ENCODE measurements at places on chromosomes 5 and 9.

- DNase-seq = no peak
Observed at GRCh38 chr5:116696366-116696765, 121.7 kb upstream of the SEMA6A start.

DNA sequence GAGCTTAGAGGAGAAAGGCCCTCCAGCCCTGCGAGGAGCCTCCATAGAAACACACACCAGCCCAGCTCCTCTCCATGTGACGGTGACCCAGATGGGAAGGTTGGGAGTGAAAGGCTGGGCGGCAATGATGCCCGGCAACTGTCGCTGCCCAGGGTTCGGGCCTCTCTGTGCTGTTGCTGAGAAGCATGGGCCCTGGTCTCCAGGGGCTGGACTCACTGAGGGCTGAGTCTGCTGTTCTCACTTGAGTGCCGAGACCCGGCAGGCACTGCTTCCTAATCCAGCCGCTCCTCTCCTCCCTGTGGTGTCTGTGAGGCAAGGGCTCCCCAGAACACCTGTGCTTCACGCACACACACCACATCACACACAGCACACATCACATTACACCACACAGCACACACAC, 493.6 kb downstream of the GADD45G start:
- DNase-seq = no peak

DNA sequence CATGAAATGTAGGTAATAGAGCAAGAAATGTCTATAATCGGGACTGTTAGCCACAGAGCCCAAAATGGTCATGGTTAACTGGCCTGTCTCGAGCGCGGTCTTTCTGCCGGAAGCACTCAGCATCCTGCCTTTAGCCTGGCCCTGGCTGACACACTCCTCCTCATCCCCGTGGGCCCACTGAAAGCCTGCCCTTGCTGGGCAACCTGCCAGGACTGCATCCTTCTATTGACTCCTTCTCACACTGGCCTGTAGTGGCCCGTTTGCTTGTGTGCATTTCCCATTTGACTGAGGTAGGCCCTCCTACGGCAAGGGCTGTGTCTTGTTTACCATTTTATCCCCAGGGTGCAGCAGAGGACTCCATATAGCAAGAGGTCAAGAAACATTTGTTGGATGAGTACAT, 215.7 kb downstream of the ATPSCKMT start:
- no peak for DNase-seq

GRCh38 chr9:99385814-99386279, 163.8 kb downstream of the SEC61B start:
- peak; percentile 55 for DNase-seq

DNA sequence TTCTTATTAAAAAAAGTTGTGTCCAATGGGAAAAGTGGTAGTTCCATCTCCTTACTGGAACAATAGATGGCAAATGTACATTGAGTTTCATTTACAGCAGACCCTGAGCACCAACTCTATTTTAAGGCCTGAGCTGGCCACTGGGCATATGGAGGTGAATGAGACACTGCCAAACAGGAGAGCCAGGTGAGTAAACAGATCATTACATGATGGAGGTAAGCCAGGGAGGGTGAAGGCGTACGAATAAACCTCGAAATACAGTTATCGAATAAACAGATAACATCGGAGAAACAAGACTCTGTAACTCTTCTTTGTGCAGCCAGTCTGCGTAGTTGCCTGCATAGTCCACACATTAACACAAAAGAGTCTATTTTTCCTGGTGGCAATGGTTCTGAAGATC, 446.4 kb upstream of the KLF4 start:
- no peak for DNase-seq

DNA sequence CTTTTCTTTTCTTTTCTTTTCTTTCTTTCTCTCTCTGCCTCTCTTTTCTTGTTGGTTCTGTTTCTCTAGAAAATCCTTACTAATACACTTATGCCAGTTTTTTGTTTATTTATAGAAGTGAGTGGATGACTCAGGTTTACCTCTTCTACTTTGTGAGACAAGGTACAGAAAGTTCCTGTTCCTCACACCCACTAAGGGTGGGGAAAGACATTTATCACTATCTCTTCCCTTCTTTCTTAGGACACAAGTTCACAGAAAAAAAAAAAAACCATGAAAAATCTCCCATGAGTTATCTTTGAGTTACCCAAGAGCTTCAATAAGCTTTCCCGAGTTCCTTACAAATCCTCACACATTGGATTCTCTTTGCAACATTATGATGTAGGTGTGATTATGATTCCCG, 60.9 kb upstream of the CD180 start:
- DNase-seq = no peak

GRCh38 chr9:80197661-80198060, 625.9 kb downstream of the TLE4 start:
- DNase-seq = no peak

DNA sequence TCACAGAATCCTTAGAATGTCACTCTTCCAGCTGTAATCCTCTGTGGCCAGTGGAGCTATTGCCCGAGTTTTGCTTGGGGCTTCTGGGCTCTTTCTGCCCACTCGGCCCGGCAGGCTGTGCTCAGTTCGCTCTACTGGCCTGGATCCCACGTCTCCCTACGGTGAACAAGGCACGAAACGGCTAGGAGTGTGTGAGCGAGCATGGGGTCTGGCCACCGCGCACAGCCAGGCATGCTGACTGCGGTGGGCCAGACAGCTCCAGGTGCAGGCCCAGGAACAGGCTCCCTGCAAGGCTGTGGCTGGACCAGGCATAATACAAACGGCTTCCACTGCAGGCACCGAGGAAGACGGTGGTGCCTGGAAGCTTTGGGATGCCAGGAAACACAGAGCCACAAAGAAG, 2035.5 kb upstream of the ACO1 start:
- no peak for DNase-seq

- no peak for DNase-seq
Observed at GRCh38 chr9:21546949-21547348, 64.8 kb upstream of the IFNE start.

GRCh38 chr5:78613151-78613533, 35.4 kb downstream of the LHFPL2 start:
- no peak for DNase-seq

DNA sequence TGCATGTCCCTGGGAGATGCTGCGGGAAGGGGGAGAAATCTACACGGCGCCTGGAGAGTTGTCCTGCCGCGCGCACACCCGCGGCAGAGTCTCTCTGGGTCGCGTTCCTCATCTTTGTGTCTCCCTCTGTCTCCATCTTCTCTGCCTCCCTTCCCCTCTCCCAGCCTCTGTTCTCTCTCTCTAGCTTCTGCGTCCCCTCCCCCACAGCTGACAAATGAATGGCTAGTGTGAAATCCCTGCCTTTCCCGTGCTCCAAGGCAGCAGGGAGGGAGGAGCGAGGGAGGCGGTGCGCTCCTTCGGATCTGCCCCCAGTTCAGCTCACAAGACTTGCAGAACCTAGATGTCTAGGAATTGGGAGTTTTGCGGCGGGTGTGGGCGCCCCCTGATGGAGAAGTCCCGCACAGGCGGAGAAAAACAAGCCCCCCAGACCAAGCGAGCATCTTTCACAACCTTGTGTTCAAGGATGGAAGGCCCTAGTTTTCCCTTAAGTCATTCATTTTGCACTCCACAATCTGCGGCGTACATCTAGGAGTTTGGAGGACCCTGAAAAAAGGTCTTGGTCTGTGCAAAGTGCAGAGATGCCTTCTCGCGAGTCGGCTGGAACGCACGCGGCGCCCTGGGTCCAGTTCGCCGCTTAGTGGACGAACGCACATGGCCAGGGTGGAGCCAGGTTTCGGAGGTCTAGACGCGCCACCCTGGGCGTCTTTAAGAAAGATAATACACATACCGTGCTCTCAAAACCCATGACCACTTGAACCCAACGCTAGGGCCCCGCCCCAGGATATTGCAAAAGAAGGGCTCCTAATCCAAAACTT, 2.0 kb downstream of the VCAN start:
- DNase-seq = peak; percentile 81

- DNase-seq = peak; percentile 25
Observed at GRCh38 chr5:124654418-124654817, 92.0 kb downstream of the ZNF608 start.

GRCh38 chr5:40312205-40312604, 367.5 kb upstream of the PTGER4 start:
- DNase-seq = no peak

- DNase-seq = no peak
Observed at GRCh38 chr9:120918931-120919842, 7.4 kb downstream of the TRAF1 start.

DNA sequence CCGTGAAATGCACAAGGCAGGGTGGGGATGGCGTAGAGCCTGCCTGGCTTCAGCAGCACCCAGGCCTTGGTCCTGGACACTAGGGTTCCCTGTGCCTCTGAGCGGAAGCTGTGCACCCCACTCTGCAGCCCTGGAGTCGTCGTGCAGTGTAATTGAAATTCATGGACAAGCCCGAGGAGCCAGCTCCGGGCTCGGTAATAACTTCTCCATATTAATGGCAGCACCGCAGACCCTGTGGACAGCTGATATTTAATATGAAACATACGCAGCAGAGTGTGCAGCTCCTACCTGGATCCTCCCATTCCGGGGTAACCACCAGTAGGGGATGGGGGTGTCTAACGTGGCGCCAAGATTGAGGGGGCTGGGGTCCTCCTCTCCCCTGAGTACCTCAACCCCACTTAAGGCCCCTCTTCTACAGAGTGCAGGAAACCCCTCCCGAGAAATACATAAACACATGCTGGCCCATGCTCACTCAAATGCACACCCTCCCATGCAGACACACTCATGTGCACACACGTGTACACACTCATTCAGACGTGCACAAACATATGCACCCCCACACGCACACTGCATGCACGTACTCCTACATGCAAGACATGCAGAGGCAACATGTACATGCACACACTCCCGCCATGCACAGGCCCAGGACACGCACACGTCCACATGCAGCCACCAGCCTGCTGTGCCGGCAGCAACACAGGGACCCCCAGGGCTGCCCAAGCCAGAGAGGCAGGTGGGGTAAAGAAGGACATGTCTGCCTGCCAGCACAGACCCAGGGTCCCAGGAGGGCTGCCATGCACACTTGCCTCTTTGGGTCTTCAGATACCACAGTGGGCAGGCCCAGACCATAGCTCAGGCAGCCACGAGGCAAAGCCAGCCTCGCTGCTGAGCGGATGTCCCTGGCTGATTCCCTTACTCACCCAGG, 8.1 kb downstream of the ADAMTS2 start:
- no peak for DNase-seq

GRCh38 chr9:96867079-96867804, 12.9 kb upstream of the ZNF782 start:
- DNase-seq = no peak

DNA sequence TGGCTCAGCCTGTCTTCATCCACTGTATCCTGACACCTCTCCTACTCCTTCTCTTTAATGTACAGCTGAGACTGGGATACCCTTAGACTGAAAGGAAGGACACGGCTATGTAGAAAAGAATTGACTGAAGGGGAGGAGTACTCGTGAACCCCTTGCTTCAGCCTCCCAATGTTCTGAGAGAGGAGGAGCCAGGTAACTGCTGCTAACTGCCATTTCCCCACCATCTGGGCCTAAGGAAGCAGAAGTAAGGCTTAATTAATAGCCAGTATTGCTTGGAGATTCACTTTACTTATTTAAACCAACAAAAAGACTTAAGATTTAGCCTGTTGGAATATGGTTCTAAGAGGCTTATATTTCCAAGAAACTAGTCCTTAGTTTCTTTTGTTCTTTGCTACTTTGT, 18.8 kb upstream of the RGS3 start:
- DNase-seq = no peak

- no peak for DNase-seq
Observed at GRCh38 chr5:116650964-116651363, 76.3 kb upstream of the SEMA6A start.

- DNase-seq = no peak
Observed at GRCh38 chr9:98368366-98369065, 113.1 kb upstream of the TBC1D2 start.

- DNase-seq = peak; percentile 13
Observed at GRCh38 chr5:54021431-54022164, 288.8 kb downstream of the ARL15 start.

- DNase-seq = no peak
Observed at GRCh38 chr5:26645659-26646058, 392.7 kb downstream of the CDH9 start.

GRCh38 chr5:123391009-123391408, 32.2 kb downstream of the CEP120 start:
- DNase-seq = no peak

DNA sequence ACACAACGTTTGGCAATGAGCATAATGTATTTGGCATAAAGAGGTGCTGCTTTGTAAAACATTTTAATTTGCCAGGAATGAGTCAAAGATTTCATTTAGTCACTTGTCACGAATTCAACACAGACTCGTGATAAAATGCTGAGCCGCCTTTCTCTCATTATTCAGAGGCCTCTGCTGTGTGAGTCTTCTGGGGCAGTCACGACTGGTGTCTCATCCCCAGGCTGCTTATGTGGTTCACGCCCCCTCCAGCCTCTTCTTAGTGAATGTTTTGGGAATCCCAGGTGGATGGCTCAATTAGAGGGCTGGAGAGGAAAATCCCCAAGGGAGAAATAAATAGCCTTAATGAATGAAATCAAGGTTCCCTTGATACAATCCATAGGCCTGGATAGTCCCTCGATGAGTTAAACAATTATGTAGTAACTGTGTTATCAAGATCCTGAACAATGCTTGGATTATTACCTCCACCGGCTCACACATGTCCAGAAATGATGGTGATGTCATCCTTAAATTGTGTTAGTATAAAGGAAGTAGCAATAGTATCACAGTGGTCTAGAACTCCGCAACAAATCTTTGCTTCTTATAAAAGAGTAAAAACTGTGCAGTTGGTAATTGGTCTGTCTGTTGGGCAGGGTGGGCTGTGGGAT, 192.1 kb upstream of the ADAMTS16 start:
- no peak for DNase-seq

GRCh38 chr9:78830301-78830700, 533.4 kb downstream of the PSAT1 start:
- DNase-seq = no peak

DNA sequence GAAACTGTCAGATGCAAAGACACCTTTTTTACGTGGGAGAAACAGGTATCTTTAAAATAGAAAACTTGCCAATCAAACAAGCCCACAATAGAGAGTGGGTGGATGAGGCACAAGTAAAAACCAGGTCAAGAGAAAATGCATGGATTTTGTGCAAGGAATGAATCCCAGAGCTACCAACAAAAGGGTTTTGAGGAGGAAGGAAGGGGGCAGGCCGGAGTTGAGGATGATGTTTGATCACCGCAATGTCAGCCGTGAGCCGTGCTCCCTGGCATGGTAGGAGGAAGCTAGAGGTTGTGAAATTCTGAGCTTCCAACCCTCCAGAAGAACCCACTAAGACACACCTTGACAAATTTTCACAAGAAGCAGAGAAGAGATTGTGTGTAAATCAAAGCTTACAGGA, 53.2 kb downstream of the HRH2 start:
- no peak for DNase-seq

DNA sequence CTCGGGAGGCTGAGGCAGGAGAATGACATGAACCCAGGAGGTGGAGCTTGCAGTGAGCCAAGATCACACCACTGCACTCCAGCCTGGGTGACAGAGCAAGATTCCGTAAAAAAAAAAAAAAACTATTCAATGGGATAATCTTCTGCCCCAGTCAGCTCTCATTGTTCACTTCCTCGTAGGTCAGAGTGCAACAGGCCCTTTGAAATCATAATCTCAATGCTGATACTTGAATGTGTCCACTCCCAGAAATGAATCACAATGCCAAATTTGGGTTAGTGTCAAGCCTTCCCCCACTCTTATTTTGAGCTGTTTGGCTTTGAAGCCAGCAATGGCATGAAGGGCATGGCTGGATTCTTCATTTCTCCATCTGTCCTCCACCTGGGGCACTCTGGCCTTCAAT, 610.3 kb upstream of the KLF4 start:
- peak; percentile 12 for DNase-seq

Measured in dermis blood vessel endothelial cell (primary cell).